CD14-positive monocyte (primary cell): ENCODE measurements at places on chromosomes 11 and 22. TPM values are rescaled to one million over a fixed set of nuclear protein-coding genes. Genes with fewer than 3 reads are reported as not detected.

DNA sequence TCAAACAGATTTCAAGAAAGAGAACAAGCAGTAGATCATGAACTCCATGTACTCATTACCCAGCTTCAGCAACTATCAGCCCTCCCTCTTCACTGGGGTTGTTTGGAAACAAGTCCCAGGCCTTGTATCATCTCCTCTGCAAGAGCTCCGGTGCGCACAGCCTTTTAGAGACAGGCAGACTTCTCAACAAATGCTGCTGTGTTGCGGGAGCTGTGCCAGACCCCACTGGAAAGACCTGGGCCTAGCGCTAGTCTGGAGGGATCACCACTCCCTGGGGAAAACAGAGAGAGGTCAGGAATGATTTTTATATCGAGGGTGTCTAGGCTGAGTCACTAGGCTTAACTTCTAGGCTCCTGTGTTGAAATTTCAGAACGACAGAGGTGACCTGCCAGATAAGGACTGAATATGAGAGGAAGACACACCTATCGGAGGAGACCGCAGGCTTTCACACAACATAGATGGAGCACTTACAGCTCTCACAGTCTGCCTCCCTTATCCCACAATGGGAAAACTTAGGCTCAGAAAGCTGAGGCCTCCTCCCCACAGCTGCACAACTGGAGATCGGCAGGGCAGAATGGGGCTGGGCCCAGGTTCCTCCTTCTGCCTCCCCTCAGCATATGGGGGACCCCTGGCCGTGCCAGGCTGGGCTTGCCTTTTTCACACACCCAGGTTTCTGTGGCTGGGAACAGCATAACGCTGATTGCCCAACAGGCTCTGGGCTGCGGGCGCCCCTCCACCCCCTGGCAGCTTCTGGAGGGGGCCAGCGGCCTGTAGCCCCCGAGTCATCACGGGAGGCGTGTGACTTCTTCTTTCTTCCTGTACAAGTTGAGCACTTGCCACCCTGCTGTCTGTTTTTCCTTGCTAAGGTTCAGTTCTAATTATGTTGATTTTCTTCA lies 86.0 kb downstream of the PKNOX2 start:
- H3K4me3 ChIP-seq = no peak overlapping the region
- no peaks in the 10 kb centered on the region for H3K4me1 ChIP-seq
- no peaks in the 10 kb centered on the region for H3K27me3 ChIP-seq
- no peaks in the 10 kb centered on the region for H3K36me3 ChIP-seq
- no peak overlapping the region for H3K27ac ChIP-seq

DNA sequence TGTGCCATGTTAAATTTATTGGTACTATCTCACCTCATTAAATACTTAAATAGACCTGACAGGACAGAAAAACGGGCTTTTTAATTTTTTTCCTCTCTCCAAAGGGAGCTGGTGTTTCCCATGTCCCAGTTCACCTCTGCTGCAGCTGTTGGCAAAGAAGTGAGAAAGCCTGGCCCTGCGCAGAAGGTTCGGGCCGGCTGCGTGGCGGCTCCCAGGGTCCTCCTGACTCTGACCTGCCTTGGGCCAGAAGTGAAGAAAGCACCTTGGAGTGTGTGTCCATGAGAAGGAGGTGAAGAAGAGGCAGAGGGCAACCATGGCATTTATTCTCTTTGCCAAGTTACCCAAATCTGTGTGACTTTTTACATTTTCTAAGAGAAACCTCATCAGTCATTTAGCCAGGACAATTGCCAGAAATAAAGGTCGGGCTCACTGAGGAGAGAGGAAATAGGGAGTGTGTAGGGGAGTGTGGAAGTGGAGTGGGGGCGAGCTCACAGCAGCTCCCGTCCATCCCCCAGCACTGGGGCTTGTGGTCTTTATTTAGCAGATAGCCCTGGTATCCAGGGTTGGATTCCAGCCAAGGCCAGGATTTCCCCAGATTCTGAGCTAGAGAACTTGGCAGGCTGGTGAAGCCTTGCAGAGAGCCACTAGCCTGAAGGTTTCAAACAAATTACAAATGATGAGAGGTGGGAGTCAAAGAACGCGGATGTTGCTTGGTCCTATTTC lies 102.4 kb upstream of the CADM1 start:
- no peaks in the 10 kb centered on the region for H3K36me3 ChIP-seq
- H3K27ac ChIP-seq = no peak overlapping the region
- peaks cover 6% of the 10 kb centered on the region for H3K27me3 ChIP-seq
- no peak for DNase-seq
- H3K4me1 ChIP-seq = no peaks in the 10 kb centered on the region

- H3K36me3 ChIP-seq = no peaks in the 10 kb centered on the region
- no peaks in the 10 kb centered on the region for H3K4me1 ChIP-seq
- no peak for DNase-seq
- H3K27ac ChIP-seq = no peak overlapping the region
- H3K27me3 ChIP-seq = no peaks in the 10 kb centered on the region
Measured at GRCh38 chr11:119995730-119996491, 142.0 kb downstream of the TRIM29 start.

DNA sequence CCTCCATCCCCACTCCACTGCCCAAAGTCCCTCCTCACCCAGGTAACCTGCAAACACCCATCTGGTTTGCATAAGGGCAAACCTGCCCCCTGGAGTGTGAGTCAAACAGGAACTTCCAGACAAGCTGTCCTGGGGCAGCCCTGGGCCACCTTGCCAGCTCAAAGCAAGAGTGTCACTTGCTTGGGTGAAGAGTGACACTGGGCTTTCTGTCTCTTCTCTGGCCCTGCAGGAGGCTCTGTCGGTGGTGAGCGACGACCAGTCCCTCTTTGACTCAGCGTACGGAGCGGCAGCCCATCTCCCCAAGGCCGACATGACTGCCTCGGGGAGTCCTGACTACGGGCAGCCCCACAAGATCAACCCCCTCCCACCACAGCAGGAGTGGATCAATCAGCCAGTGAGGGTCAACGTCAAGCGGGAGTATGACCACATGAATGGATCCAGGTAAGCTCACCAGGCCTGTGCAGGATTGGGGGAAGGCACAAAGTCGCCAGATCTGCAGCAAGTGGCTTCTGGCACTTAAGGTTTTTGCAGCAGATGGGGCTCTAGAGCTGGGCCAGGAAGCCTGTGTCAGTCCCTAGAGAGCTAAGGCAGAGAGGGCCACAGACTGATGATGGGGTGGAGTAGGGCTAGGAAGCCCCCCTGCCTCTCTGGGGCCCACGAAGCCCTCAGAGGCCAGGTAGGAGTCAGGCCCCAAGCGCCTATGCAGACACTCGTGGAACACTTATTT lies 64.2 kb downstream of the FLI1 start:
- no peak for DNase-seq
- H3K36me3 ChIP-seq = peaks cover 53% of the 10 kb centered on the region
- H3K27me3 ChIP-seq = no peaks in the 10 kb centered on the region
- H3K4me1 ChIP-seq = peaks cover 21% of the 10 kb centered on the region
- H3K27ac ChIP-seq = peak overlapping the region; percentile 73
- H3K4me3 ChIP-seq = no peak overlapping the region

DNA sequence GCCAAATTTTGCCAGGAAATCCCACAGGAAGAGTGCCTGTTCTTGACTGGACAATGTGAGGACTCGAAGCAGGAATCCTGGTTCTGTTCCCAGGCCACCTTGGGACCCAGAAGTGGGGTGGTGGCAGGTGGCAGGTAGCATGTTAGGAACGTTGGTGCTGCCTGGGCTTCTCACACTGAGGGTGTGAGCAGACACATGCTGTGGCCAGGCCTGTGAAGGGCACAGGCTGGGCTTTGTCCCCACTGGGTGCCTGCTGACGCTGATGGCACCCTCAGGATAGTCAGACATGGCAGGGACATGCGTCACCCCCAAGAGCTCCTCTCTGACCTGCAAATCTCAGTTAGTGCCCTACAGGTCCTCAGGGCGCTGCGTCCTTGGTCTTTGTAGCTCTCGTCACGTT lies 21.1 kb upstream of the NECTIN1 start:
- no peak overlapping the region for H3K27ac ChIP-seq
- no peaks in the 10 kb centered on the region for H3K36me3 ChIP-seq
- H3K4me1 ChIP-seq = no peaks in the 10 kb centered on the region
- no peak overlapping the region for H3K4me3 ChIP-seq
- DNase-seq = no peak

DNA sequence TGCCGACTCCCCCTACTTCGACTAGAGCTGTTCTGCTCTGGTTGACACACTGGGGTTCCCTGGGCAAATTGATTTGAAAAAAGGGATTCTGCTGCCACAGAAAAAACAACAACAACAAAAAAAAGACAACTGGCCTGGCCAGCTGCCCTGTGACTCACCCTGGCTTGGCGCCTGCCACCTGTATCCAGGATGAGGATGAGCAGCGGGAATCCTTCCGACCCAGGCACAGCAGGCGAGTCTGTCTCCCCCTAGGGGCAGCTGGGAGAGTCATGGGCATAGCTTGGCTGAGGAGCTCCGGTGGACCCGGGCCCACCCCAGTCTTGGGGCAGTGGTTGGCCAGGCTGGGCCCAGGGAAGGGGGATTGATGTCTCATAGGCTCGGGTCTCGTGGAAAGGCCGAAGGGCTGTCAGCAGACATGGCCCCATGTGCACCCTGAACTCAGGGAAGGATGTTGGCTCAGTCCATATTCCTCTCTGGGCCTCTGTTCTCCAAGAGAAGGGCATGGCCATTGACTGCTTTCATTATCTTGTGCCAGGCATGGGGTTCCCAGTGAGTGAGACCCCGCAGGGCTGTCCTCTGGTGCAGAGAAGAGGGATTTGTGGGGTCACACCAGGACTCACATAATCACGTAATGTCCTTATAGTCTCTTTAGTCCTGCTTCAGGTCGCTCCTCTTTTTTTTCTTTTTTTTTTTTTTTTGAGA lies 10.4 kb upstream of the SUN2 start:
- no peaks in the 10 kb centered on the region for H3K36me3 ChIP-seq
- peak; percentile 54 for DNase-seq
- no peak overlapping the region for H3K4me3 ChIP-seq
- H3K4me1 ChIP-seq = no peaks in the 10 kb centered on the region

- no peaks in the 10 kb centered on the region for H3K27me3 ChIP-seq
- no peak overlapping the region for H3K27ac ChIP-seq
- H3K4me3 ChIP-seq = no peak overlapping the region
- no peak for DNase-seq
Measured at GRCh38 chr22:37127350-37127878, 17.9 kb upstream of the TMPRSS6 start.

GRCh38 chr11:5809122-5809519 lies 397 bp downstream of the OR52N2 start:
- H3K27me3 ChIP-seq = no peaks in the 10 kb centered on the region
- H3K27ac ChIP-seq = peak overlapping the region; percentile 77
- H3K4me1 ChIP-seq = peaks cover 19% of the 10 kb centered on the region
- H3K4me3 ChIP-seq = peak overlapping the region; percentile 87

DNA sequence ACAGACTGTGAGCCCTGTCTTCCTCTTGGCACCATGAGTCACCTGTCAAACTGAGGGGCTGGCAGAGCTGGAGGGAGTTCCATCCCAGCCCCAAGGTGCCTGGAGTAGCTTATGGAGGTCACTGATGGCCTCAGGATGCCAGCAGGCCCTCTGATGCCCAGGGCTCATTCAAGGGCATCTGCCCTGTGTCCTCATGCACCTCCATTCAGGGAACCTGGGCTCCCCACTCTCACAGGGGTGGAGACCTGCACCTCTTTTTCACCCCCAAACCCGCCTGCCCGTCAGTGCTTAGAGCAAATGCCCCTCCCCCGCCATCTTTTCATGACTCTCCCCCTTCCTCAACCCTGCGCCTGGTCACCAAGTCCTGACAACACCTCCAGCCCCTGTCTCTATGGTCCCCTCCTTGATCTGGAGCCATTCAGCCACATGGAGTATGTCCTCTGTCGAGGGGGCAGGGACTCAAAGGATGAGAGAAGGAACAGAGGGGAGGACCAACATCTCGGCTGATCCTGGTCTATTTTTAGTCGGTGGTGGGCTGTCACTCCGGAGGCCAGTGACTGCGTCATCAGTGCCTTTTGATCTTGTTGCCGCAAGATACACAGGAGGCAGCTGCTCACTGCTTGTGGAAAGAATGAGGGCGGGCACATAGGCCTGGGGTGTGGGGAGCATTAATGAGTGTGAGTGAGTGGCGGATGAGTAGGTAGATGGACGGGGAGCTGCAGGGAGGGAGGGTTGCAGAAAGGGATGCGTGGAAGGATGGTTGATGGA lies 72.2 kb downstream of the CDKN1C start:
- peaks cover 35% of the 10 kb centered on the region for H3K4me1 ChIP-seq
- peak; percentile 22 for DNase-seq
- H3K4me3 ChIP-seq = peak overlapping the region; percentile 77
- peaks cover 16% of the 10 kb centered on the region for H3K36me3 ChIP-seq
- no peaks in the 10 kb centered on the region for H3K27me3 ChIP-seq
- H3K27ac ChIP-seq = peak overlapping the region; percentile 75

- no peak overlapping the region for H3K27ac ChIP-seq
- no peak overlapping the region for H3K4me3 ChIP-seq
- H3K4me1 ChIP-seq = no peaks in the 10 kb centered on the region
- DNase-seq = no peak
Measured at GRCh38 chr22:19962909-19963806, 21.5 kb upstream of the TXNRD2 start.

DNA sequence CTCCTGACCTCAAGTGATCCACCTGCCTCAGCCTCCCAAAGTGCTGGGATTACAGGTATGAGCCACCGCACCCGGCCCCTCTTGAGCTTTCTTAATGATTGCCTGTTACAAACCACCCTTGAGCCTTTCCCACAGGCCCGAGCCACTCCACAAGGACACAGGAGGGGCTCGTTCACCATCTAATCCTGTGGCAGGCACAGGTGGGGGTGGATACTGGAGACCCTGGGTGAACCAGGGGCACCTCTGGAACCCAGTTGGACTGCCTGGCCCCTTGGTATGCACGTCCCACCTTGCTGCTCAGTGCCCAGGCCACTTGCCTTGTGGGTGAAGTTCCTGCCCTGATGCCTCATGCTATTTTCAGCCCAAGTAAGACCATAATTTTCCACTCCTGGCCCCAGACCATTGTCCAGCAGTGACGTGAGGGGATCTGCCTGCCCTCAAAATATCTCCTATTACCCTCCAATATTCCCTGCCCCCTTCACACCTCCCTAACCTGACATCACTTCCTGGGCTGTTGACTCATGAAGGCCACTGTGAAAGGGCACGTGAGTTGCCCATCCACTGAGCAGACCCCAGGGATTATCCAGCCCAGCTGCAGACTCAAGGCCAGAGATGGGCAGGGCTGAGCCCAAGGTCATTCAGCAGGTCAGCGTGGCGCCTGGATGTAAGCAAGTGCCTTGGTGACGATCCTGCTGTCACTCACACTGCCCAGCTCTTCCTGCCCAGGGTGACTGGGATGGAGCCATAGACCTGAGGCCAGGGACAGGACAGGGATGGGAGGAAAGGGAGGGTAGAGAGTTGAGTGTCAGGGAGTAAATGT lies 19.6 kb downstream of the P2RY2 start:
- H3K4me1 ChIP-seq = peaks cover 5% of the 10 kb centered on the region
- no peaks in the 10 kb centered on the region for H3K27me3 ChIP-seq
- H3K4me3 ChIP-seq = no peak overlapping the region
- no peak overlapping the region for H3K27ac ChIP-seq
- no peak for DNase-seq
- H3K36me3 ChIP-seq = peaks cover 56% of the 10 kb centered on the region

DNA sequence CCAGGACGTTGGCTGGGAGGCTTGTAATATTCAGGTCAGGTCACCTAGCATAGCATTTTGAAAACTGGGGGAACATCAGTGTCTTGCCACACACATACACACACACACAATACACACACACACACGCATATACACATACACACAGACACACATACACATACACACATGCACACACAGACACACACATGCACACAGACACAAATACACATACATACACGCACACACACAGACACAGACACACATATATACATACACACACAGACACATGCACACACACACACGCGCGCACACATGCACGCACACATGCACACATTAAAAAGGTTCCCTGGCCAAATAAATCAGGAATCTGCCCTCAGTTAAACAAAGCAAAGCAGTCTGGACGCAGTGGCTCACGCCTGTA lies 12.5 kb downstream of the MYBPC3 start:
- H3K27ac ChIP-seq = no peak overlapping the region
- DNase-seq = no peak
- no peaks in the 10 kb centered on the region for H3K27me3 ChIP-seq

Gene THY1
- polyA plus RNA-seq = not detected

Gene CSF2RB
- polyA plus RNA-seq = 29.9 TPM

Gene PGGHG
- polyA plus RNA-seq = 1.6 TPM

Gene SHANK3
- 0.01 TPM in 1 of 2 replicates, not detected in the other for polyA plus RNA-seq

Gene OR51B4
- not detected for polyA plus RNA-seq
